HEK293T (cell line): ENCODE measurements at places on chromosomes 16 and 17.

DNA sequence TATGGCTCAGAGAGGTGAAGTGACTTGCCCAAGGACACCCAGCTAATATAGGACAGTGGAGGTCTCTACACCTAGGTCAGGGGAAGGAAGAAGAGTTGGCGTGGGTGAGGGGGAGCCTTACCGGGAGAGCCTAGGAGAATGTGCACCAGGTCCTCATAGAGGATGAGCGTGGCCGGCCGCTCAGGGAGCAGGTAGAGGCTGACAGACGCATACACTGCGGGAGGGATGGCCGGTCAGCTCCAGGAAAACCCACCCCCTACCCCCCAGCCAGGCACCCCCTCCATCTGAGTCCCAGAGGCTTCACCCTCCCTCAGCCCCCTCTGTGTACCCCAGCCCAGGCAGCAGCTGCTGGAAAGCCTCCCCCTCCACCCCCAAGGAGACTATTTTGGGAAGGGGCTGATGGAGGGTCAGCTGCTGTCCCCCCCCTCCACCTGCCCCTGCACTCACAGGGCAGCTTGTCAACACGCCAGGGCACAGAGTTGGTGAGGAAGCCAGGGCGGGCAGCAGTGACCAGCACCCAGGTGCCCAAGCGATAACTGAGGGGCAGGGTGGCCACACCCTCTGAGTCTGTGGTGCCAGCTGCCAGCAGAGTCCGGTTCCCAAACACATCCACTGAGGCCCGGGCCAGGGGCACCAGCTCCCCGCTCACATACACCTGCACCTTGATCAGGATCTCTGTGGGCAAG lies 4.1 kb downstream of the FAM171A2 start:
- no peak for DNase-seq

DNA sequence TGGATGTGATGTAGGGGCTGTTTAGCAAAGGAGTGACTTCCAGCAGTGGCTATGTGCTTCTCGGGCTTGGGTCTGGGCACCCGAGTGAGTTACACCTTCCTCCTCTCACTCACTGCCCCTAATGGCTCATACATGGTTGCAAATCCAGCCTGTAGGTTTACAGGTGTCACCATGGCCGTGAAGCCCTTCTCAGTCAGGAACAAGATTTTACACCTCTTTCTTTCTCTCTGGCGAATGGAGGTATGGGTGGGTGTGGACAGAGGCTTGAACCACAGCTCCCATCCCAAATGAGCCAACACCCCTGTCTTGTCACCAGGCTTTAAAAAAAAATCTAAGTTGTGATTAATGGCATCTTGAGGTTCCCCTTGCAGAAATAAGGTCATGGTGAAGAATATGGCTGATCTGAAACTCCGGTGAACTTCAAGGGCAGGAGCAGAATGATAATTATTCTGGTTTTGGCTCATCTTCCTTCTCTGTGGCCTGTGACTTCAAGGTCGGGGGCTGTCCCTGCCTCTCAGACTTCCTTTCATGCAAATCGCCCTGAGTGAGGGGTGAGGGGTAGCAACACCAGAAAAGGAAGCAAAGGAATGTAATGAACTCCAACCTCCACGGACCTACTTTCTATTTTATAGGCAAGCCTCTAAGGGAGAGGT lies 331.2 kb downstream of the MAF start:
- DNase-seq, result no peak

GRCh38 chr17:61070649-61071048 lies 329.0 kb upstream of the TBX2 start:
- DNase-seq, result no peak

GRCh38 chr17:64574646-64575045 lies 67.9 kb downstream of the CEP95 start:
- no peak for DNase-seq

DNA sequence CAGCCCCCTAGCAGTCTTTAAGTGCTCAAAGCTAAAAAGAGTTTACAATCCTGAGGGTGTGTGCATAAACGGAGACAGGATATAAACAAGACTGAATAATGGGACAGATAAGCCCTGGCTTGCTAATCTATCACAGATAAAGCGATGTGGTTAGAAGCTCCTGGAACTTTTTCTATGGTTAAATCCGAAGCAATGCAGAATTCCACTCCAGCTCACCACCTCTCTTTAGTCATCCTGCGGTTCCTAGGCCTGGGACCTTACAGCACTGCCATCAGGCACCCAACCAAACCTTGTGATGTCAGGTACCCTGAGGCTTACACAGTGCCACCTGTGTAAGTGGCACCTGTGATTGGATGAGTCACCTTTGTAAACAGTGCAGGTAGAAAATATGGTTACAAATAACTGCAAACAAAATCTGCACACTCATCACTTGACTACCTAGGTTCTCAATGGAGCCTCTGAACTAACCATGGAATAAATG lies 31.5 kb upstream of the B4GALNT2 start:
- no peak for DNase-seq

GRCh38 chr17:39533891-39534290 lies 72.6 kb downstream of the CDK12 start:
- no peak for DNase-seq

- peak; percentile 68 for DNase-seq
Measured at GRCh38 chr16:88924834-88925539, 52.0 kb downstream of the CBFA2T3 start.

DNA sequence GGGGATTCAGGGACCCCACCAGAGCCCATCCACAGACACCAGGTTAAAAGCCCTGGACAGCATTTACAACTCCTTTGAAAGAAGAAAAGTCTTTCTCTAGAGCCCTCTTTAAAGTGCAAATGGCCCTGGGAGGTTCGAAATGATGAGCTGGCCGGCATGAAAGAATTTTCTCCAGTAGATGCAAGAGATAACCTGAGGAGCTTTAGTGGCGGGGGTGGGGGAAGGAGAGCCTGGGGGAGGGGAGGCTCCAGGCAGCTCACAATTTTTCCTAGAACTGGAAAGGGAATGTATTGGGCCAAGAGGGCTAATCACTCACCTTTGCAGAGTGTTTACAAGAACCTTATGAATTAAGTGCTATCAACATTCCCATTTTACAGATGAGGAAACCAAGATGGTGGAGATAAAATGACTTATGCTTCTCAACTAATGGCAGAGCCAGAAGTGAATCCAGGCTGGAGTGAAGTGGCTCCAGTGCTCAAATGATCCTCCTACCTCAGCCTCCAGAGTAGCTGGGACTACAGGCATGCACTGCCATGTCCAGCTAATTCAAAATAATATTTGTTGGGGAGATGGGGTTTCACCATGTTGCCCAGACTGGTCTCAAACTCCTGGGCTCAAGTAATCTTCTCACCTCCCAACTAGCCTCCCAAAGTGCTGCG lies 4.2 kb upstream of the CDH1 start:
- DNase-seq, result no peak

- no peak for DNase-seq
Measured at GRCh38 chr17:57685499-57686132, 59.5 kb downstream of the CCDC182 start.

- no peak for DNase-seq
Measured at GRCh38 chr16:58152246-58152868, 23.2 kb upstream of the CFAP20 start.

DNA sequence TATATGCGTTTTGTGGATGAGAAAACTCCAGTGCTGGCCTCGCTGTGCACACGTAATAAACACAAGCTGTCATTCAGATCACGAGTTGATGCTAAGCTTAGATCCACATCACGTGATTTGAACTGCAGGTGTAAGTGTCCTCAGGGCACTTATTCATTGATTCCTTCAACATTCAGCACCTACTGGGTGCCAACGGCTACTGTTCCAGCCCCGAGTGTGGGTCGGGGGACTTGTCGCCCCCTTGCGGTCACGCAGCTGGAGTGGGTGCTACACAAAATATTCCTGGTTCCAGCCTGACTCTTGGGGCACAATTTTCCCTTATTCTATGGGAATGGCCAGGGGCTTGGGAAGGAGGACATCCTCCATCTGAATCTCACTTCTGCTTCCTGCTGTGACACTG lies 29.9 kb upstream of the GINS2 start:
- peak; percentile 61 for DNase-seq
